ENCODE measurements at places on chromosomes 6 and 20. TPM values are rescaled to one million over a fixed set of nuclear protein-coding genes. Genes with fewer than 3 reads are reported as not detected.

The BTN1A1 gene
- total RNA-seq = not detected

The LBP gene
- not detected for total RNA-seq

- DNase-seq = no peak
These were observed 1.7 kb upstream of the MMP24OS start for GRCh38 chr20:35279533-35280174.

DNA sequence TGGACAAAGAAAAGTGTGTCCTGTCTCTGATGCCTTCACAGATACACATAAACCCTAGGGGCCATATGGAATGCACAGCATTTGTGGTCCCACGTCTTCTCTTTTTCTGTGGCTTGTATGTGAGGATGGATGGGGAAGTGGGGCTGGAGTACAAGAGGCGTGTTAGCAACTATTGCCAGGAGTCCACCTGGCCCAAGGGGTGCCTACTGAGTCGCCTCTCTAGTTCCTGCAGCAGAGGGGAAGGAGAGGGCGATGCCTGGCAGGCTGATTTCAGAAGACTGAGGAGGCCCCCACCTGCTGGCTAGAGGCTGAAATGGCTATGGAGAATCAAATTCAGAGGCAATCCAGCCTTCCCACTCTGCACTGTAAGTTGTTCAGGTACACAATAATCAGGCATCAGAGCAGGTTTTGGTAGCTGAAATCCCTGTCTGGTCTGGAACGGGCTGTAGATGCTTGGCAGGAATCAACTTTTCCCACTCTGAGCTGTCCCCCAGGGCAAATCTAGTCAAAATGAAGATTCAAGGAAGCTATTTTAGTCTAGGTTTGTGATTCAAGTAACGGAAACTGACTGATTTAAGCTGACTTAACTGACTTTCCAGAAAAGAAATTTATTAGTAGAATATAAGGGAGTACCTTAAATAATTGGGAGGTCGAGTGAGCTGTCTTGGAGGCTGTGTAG is 14.9 kb upstream of the PPARD start:
- DNase-seq = peak; percentile 44

- DNase-seq = no peak
These were observed 1.1 kb upstream of the BNIP5 start for GRCh38 chr6:36337814-36338213.

DNA sequence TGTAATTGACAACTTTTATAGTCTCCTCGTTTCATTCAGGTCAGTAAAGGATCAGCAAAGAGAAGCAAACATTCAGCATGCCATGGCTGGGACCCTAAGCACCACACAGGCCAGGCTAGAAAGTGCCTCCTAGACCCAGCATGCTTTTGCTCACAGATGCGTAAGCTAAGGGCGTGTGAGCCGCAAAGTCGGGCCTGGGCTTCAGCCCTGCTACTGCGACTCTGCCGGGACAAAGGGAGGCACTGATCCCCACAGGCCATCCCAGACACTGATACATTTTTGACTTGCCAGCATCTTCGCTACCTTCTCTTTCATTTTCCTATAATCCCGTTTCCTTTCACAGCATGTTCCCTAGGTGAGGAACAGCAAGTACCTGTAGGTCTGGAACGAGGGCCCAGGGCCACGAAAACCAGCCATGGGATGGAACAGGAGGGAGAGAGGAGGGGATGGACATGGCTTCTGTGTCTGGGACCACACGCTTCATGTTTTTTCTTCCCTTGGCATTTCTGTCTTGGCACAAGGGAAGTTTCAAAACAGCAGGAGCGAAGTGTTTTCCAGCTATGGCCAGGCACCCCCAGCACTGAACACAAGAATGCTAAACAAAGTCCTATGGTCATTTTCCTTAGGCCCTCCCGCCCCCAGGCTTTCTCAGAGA is 42.6 kb downstream of the IRF4 start:
- DNase-seq = no peak

- DNase-seq = no peak
These were observed 118.5 kb upstream of the MMS22L start for GRCh38 chr6:97401533-97401932.

GRCh38 chr20:10476319-10476724 is 41.2 kb downstream of the SLX4IP start:
- no peak for DNase-seq

DNA sequence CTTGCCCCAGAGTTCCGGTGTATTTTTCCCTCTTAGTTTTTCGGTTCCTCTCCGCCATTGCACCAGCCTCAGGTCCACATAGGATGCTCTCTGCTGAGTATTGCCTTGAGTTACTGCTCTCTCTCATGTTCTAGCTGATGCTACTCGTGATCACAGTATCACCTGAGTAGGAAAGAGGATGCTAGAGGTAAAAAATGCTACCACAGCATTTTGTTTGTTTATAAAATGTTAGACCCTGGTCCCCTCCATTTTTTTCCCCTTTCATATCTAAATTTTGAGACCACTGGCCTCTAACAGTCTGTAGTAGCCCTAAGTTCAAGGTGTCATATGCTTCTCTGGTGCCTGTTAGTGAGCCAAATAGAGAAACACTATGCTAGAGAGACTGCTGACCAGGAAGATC is 175.5 kb downstream of the OR2B2 start:
- no peak for DNase-seq

DNA sequence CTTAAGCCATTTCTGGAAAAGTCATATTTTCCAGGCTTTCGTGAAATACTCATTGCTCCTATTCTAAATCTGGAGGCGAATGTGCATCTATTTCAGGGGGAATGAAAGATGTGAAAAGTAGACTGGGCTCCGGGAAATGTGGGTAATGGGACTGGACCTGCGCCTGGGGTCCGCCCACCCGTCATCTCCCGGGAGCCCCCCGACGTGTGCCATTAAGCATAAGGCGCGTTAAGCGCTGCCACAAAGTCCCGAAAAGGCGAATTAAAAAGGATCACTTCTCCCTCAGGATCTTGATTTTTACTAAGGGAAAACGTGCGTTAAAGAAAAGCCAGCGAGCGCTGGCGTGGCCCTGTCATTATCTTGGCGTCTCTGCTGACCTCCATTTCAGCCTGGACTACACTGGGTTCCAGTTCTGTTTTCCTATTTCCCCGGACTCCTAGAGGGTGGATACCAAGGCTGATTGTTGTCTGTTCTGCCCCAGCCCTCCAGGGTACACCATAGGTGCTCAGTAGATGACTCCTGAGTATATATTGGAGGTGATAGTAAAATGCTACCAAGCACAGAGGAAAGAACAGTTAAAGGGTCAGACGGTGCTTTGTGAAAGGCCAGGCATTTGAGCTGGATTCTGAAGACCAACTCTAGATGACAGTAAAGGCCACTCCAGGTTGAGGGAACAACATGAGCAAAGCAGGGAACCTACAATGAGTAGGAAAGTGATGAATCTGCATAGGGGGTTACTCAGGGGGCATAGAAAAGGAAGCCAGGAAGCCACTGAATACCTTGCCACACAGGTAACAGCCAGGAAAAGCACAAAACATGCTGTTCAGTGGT is 89.2 kb upstream of the ARID1B start:
- DNase-seq = peak; percentile 14

The RAB22A gene
- total RNA-seq = 22.6 TPM

The LY6G5C gene
- total RNA-seq = 2.6 TPM

- no peak for DNase-seq
These were observed 4.7 kb upstream of the CCN2 start for GRCh38 chr6:131955876-131956275.

- no peak for DNase-seq
These were observed 42.8 kb downstream of the SLC35B3 start for GRCh38 chr6:8392569-8392968.

DNA sequence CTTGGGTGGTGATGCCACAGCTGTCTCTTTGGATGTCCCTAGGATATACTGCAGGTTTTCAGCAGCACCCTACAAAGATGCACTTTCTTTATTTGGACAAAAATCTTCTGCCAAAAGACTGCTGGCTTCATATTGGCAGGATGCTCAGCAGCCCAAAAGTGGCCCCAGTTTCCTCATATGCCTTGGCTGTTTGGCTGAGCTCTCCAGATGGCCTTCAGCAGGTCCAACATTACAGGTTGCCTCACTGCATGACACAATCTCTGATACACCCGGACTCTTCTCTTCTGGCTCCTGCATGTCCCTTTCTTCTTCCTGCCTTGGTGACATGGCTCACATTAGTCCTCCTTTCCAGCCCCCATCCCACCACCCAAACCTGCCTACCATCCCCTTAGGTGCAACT is 323.7 kb upstream of the CDH4 start:
- no peak for DNase-seq

The CFB gene
- total RNA-seq = 22.6 TPM

- no peak for DNase-seq
These were observed 47.6 kb downstream of the IPCEF1 start for GRCh38 chr6:154308986-154309385.

GRCh38 chr6:75758061-75758460 is 9.0 kb downstream of the MYO6 start:
- DNase-seq = no peak

GRCh38 chr6:83183082-83183828 is 9.8 kb downstream of the PGM3 start:
- DNase-seq = no peak

DNA sequence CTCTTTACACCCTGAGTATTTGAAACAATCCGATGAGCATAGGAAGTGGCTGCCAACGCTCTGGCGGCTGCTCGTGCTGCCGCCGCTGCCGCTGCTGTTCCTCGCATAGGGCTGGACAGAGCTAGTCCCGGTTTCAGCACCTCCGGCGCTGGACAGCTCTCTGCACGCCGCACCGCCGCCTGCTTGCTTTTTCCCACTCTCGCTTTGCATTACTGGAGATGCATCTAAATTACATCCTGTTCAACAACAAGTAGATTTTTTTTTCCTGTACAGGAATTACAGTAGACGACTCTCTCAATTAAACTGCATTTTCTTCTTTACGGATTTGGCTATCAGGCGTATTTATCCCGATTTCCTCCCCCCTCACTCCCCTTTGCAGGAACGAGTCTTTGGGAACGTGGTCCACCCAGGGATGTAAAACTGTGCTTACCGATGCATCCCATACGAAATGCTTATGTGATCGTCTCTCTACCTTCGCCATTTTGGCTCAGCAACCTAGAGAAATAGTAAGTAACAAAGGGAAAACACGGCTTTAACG is 563.8 kb downstream of the LMBRD1 start:
- DNase-seq = peak; percentile 49

DNA sequence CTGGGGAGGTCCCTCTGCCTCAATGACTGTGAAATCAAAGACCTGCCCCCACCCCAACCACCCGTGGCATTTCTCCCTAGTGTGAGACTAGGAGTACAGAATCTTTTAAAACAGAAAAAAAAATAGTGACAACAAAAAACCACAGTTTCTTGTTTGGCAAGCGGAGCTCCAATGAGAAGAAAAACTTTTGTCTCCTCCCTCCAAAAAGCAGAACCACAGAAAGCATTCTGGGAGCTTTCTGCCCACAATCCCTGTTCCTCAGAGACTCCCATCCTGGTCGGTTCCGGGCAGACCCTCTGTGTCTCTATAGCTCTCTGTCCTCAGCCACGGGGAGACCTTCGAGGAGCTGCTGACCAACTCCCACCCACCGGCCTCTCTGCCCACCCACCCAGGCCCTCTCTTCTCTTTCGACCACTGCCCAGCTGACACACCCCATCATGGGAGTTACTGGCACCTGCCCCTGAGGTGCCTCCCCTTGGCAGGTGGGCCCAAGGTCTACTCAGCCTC is 4.9 kb downstream of the PREX1 start:
- no peak for DNase-seq

The FAM83D gene
- total RNA-seq = 57.3 TPM

DNA sequence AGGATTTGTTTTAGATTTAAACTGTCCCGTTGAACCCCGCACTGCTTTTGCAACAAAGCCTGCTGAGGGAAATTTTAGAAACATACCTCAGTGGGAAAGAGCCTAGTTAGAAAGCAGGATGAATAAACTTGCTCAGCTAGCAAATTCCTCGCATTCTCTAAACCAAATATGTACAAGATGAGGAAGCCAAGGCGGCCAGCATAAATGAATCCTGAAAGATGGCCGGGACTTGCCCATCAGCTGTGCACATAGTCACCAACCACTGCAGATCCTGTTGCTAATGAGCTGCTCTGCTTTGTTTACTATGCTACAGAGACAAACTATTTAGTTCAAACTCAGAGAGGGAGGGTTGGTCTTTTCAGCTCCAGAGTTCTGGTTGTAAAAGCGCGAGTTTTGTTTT is 49.0 kb downstream of the TMEM170B start:
- DNase-seq = peak; percentile 79

GRCh38 chr6:132751306-132751705 is 6.4 kb downstream of the VNN2 start:
- no peak for DNase-seq

The TRAPPC3L gene
- not detected for total RNA-seq

The PRRT1 gene
- 12.6 TPM for total RNA-seq

- peak; percentile 65 for DNase-seq
These were observed 34.4 kb upstream of the PTPN1 start for GRCh38 chr20:50475681-50476292.

DNA sequence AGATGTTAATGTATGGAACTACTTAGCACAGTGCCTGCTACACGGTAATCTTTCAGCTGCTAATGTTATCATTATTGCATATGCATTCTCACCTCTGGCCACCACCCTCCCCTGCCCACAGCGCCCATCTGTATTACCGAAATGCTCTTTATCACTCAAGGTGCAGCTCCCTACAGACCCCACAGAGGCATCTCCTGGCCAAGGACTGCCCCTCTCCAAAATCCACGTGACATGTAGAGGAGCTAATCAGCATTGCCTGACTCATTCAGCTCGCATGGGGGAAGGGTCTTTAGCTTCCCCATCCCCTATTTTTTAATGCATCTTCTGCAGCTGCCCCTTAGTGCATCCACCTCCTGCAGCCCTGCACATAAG is 41.8 kb downstream of the SLC22A23 start:
- no peak for DNase-seq

DNA sequence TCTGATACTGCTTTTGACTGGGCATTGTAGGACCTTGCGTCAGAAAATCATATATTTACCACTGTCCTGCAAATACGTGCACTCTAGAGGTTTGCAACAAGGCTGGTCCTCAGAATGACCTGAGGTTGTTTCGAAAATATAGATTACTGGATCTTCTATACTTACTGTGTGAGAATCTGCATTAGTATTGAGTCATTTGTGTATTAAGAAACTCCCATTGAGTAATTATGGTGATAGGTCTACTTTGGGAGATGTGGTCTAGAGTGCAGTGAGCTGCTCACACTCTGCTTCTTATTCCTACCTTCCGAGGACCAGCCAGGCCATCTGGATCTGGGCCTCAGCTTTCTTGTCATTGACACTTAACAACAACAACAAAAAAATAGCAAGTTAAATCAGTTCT is 9.6 kb downstream of the KLHL32 start:
- DNase-seq = no peak

- DNase-seq = no peak
These were observed 16.0 kb downstream of the THBS2 start for GRCh38 chr6:169237496-169238134.

DNA sequence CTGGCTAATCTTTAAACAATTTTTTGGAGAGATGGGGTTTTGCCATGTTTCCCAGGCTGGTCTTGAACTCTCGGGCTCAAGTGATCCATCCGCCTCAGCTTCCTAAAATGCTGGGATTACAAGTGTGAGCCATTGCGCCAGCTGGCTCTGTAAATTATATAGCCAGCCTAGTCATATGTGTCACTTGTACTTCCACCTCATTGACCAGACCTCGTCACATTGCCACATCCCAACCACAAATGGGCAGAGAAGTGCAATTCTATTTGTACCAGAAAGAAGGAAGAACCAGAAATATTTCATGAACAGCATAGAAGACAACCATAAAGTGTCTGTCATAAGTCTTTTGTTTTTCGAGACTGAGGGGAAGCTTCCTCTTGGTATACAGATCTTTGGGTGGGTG is 304.9 kb upstream of the RNF24 start:
- DNase-seq = no peak

Measured in PC-9 (cell line).